GM04504 (cell line): ENCODE measurements at places on chromosomes 3 and 15.
A peak's percentile ranks its signal among the peaks of the same experiment; 100 is the strongest.

DNA sequence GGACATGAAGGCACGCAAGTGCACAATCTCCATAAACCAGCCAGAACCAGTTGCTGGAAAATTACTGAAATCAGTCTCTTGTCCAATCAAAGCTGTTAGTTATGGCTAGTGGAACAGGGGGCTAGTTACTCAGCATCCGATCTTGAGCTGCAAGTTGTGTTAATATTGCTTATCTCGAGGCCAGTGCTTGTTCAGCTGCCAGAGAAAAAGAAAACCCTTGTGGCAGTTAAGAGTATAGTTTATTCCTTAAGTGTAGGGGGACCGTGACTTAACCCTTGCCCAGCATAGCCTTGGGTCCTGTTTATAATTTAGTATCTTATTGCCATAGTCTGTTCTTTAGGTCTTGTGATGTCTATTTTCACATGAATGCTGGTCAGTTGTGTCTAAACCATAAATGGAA is 268.5 kb downstream of the CD47 start:
- DNase-seq = no peak

GRCh38 chr15:92917598-92918407 is 17.7 kb downstream of the CHD2 start:
- DNase-seq = peak; percentile 80

DNA sequence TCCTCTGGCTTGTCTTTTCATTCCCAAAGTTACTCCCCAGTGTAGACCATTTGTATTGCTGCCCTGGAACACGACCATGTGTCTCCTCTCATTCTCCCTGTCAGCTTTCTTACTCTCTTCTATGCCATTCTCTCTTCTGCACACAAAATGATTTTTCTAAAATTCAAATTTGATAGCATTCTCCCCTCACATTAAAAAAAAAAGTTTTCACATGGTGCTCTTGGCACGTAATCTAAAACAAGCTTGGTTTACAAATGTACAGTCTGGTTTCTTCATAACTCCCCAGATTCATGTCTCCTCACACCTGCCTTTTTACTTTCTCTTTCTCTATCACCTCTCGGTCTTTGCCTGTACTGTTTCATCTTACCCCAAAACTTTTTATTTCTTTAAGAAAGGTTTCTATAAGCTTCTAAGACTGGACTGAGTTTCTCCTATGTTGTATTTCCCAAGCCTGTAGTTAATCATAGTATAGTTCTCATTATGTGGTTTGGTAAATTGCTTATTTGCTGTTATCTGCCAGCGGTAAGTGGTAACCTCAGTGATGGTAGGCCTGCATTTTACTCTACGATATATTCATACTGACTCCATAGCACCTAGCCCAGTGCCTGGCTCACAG is 31.2 kb downstream of the BCHE start:
- DNase-seq = no peak

DNA sequence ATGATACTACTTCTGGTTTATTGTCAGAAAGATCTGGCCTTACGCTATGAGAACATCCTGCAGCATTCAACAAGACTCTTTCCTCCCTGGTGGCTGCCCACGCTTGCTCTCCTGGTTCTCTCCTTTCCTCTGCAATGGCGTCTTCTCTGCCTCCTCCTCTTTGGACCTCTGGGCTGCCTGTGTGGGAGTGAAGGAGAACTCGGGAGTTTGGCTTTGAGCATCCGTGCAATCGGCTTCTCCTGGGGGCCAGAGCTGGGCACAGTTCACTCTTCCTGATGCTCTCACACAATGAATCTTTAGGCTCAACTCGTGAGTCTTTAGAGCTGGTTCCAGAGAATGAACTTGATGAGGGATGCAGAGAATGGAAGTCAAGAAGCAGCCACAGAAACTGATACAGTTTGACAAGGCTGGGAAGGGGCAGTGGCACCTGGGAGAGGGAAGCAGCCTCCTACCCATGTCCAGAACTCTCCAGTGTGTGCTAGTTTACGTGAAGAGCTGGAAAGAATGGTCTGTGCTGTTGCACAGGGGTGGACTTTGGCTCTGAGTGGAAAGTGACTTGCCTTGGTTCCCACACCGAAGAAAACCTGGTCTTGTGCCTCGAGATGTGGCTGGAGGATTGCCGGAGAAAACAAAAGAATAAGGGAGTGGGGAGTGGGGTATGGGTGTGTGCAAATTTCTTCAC is 37.9 kb downstream of the RPLP1 start:
- DNase-seq = no peak

GRCh38 chr3:2377281-2377680 is 278.6 kb downstream of the CNTN4 start:
- DNase-seq = no peak

DNA sequence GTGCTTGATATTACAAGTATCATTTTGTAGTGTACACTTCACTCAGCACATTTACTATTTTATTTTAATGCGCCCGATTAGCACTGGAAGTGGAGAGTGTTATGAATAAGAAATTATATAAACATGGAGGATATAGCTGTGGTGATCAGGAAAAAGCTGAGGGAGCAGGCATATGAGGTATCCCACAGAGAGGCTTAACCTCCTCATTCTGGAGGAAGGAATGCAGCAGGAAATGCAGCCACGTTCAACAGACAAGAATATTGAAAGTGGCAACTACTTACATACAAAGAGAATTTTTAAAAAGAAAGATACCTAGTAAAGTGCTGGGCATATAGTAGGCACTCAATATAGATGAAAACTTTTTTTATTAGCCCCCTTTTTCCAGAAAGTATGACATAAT is 166.0 kb upstream of the SATB1 start:
- no peak for DNase-seq

GRCh38 chr3:45943207-45943846 is at the start of gene CXCR6:
Gene CXCR6 (plus strand): TSS chr3:45943464. CDS start chr3:45946482, 3,018 bp downstream.
- DNase-seq = no peak

- DNase-seq = no peak
Observed at GRCh38 chr15:86505951-86506350, 426.3 kb downstream of the AGBL1 start.

- peak; percentile 84 for DNase-seq
Observed at GRCh38 chr15:75029378-75030022, 6.1 kb downstream of the PPCDC start.

- DNase-seq = no peak
Observed at GRCh38 chr3:194084284-194084683, 51.7 kb upstream of the HES1 start.

DNA sequence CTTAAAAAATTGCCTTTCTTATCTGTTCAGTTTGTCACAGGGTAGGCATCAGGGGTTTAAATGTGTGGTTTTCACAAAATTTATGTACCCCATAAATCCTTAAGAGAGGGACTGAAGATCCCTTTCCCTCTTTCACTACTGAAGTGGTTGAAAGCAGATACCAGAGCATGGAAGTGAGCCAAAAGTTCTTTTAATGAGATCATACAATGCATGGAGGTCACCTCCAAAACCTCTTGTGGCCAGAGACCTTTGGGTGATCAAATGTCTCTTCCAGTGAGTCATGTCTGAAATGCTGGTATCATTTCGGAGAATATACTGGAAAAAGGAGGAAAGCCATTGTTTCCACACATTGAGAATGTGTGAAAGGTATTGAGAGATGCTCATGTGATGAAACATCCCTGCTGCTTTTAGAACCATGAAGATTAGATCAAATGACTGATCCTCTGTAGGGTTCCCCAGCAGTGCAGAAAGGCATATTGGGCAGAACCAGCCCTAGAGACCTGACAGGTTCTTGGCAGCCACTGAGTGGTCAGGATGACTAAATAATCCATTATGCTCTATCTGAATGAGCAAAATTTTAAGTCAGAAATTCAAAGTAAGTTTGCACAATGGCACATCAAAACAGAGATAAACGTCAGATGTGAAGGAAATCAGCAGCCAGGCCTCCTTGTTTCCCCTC is 165.8 kb upstream of the SLC2A2 start:
- peak; percentile 43 for DNase-seq

- no peak for DNase-seq
Observed at GRCh38 chr15:34038871-34039789, at the start of gene AVEN. Gene AVEN (minus strand): TSS chr15:34039204. CDS start chr15:34039046, 158 bp downstream.

- DNase-seq = no peak
Observed at GRCh38 chr3:168622795-168623194, 527.1 kb upstream of the GOLIM4 start.

- DNase-seq = no peak
Observed at GRCh38 chr3:141442446-141442845, 44.4 kb upstream of the RASA2 start.

GRCh38 chr3:189941125-189941524 is 179.6 kb downstream of the P3H2 start:
- DNase-seq = no peak

DNA sequence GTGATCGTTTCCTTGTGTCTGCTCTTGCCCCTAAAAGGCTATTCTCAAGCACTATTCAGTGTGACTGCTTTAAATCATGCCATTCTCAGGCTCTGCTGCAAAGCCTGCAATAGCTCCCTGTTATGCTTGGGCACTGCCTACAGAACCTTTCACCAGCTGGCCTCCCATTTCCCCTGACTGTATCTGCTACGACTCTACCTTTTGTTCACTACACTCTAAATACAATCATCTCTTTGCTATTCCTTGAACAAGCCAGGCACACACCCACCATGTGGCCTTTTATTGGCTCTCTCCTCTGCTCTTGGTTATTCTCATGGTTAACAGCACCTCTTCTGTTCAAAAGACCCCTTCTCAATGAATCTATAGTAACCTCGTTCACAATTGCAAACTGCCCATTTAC is 29.6 kb upstream of the FNDC3B start:
- no peak for DNase-seq

GRCh38 chr3:41488501-41488900 is 289.2 kb downstream of the CTNNB1 start:
- no peak for DNase-seq

DNA sequence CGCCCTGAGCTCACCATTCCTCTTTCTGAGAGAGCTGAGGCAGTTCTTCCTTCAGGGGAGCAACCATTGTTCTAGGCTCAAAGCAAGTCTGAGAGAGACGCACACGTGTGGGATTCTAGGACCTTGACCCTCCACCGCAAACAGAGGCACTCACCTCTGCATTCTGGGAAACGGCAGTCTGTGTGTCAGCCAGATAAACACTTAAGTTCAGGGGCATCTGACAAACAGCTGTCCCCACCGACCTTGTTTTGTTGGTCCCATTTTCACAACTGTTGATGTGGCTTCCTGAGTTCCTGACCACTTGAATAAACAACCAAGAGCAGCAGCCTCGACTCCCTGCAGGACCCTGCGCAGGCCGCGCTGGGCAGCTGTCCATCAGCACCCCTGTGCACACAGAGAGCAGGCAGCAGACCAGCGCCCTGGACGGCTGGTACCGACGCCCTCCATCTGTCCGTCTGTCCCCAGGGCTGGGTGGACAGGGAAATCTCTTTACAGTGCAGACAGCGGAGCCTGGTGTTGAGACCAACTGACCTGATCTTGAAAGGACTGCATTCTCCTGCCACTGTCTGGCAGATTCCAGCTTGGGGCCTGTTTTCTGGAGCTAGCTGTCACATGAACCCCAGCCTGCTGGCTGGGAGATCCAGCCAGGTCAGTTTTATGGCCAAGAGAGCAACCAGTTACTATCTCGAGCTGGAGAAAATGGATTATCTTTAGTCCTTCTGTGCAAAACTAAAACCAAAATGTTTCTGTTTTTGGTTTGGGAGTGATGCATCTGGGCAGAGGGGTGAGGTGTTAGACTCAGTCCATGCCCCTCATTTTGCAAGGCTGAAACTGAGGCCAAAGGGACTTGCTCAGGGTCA is 64.2 kb downstream of the FAM43A start:
- no peak for DNase-seq

GRCh38 chr3:127003601-127004280 is 20.8 kb downstream of the PLXNA1 start:
- no peak for DNase-seq

DNA sequence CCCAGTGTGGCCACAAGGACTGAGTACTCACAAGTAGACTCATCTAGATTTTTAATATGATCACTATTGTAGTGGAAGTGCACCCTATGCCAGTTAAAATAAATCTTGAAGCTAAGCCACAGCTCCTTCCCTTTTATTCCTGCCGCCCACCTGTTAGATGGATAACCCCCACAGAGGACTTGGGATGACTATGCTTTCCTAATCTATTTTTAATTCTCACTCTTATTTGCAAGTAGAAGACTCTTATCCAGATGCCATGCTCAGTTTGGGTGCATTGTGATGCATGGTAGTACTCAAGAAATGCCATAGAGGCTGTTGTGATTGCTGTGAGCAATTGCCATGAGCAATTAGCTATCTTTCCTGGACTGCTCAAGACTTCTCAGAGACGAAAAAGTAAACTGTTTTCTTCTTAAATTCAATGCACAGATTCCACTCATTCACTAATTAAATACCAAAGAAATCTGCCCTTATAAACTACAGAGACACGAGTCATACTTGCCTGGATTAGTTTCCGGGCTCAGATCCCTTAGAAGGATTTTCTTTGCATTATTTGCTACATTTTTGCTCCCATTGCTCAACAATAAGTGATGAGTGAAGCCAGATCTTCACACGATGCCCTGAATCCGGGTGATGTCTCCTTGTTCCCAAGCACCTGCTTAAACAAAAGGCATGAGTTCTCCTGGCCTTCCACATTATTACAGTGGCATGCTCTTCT is 472.1 kb downstream of the SOX2 start:
- DNase-seq = no peak

GRCh38 chr3:71102111-71102983 is 481.2 kb downstream of the FOXP1 start:
- peak; percentile 92 for DNase-seq

DNA sequence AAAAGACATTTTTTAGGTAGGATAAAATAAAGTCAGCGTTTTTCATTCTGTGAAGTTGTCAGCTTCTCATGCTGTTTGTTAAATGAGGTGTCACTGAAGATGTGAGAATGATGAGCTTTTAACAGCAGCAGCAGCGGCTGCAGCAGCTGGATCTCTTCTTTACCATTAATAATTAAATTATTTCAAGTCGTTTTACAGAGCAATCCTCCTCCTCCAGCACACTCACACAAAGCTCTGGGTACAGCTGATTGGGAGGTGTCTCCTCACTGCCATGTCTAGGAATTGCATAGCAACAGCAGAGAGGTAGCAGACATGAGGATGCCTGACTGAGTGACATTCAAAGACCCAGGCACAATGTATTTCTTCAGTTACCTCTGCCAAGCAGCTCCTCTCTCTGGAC is 46.7 kb upstream of the PLAAT1 start:
- DNase-seq = no peak

DNA sequence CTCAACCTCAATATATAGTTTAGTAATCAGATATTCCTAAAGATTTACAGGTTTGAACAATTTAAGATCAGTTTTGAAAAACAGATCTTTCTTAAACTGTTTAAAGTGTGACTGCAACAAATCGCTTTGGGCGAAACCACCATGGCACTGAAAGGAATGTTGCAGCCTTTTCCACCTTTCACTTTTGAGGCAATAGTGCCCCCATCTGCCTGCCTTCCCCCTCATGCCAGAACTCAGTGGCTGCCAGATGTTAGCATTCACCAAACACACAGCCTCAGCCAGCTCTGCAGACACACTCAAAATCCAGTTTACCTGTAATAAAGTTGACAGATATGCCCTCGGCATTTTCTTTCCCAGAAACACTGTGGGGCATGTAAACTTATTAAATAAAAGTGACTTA is 3.3 kb downstream of the LYSMD4 start:
- peak; percentile 35 for DNase-seq

- DNase-seq = no peak
Observed at GRCh38 chr15:87986776-87987175, 269.8 kb downstream of the NTRK3 start.

- DNase-seq = no peak
Observed at GRCh38 chr3:43286841-43287499, 630 bp downstream of the SNRK start.
